Fibroblast of skin of abdomen (primary cell): ENCODE measurements at places on chromosomes 12 and 14.
A peak's percentile ranks its signal among the peaks of the same experiment; 100 is the strongest.

DNA sequence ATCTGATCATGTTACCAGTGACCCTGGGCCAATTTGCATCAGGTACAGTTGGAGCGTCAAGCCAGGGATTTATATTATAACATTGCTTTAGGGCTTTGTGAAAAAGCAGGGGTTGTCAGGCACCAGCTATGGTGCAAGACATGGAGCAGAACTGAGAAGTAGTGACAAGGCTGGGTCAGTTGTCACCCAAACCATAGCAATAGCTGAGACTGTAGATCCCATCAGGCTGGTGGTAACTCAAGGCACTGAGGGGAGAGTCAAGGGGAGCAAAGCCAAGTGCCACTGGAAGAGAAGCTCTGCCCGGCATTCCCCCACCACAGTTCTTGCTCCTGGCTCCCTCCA is 16.9 kb downstream of the BCL2L14 start:
- DNase-seq: no peak

GRCh38 chr12:20300457-20300856 is 67.9 kb upstream of the PDE3A start:
- no peak for DNase-seq

DNA sequence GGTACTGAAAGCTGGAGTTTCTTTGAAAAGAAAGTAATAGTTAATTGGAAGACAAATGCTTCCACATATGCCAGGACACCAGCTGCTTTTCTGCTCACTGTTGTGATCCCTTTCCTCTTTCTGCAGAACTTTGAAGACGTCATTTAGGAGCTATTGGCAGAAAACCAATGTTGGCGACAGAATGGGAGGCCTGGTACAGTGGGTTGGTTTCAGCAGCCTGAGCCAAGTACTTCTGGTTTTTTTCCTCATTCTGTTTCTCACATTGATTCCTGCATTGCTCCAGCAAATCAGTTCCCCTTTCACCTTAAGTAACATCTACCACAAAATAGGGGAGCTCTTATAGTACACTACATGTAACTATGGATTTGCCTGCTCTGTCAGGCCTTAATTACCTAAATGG is 96.9 kb downstream of the FIGNL2 start:
- DNase-seq: no peak

GRCh38 chr12:71162832-71163763 is 5.3 kb upstream of the TSPAN8 start:
- no peak for DNase-seq

DNA sequence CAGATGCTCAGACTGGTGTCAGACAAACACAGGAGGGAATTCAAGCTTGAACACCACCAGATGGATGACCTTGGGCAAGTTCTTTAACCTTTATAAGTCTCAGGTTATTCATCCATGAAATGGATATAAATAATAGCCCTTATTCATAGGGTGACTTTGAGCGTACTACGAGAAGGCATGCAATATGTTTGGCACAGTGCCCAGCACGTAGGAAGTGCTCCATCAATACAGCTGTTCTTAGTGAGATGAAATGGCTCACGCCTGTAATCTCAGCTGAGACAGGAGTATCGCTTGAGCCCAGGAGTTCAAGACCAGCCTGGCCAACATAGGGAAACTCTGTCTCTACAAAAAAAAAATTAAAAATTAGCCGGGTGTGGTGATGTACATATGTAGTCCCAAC is 84.8 kb upstream of the FICD start:
- peak; percentile 27 for DNase-seq

- no peak for DNase-seq
Measured at GRCh38 chr12:29163146-29163545, 14.1 kb downstream of the FAR2 start.

- DNase-seq: peak; percentile 68
Measured at GRCh38 chr12:53221203-53222080, 10.6 kb downstream of the RARG start.

DNA sequence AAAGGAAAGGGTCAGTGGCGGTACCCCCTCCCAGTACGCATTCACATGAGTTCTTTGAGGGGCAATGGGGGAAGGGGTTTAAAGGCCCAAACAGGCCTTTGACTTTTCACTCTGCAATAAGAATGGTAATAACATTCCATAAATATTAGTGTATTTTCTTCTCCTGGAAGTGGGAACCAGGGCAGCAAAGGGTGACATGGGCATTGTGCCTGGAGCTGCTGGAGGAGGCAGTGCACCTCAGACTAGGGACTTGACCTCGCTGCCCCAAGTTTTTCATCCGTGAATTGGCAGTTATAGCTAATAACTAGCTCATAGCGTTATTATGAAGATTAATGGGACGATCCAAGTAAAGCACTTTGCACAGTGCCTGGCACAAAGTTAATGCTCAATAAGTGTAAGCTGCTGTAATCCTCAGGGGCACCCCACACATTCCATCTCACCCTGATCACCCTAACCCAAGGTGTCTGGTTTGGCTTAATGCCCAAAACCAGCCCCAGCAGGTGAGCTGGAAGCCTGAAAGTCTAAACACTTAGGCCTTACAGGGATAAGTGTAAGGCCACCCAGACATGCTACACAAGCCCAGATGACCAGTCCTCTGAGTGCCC is 2.8 kb upstream of the KCNH3 start:
- DNase-seq: no peak

GRCh38 chr12:124273630-124274029 is 21.3 kb upstream of the RFLNA start:
- peak; percentile 49 for DNase-seq

- peak; percentile 34 for DNase-seq
Measured at GRCh38 chr14:35818346-35819115, 7.6 kb upstream of the BRMS1L start.

DNA sequence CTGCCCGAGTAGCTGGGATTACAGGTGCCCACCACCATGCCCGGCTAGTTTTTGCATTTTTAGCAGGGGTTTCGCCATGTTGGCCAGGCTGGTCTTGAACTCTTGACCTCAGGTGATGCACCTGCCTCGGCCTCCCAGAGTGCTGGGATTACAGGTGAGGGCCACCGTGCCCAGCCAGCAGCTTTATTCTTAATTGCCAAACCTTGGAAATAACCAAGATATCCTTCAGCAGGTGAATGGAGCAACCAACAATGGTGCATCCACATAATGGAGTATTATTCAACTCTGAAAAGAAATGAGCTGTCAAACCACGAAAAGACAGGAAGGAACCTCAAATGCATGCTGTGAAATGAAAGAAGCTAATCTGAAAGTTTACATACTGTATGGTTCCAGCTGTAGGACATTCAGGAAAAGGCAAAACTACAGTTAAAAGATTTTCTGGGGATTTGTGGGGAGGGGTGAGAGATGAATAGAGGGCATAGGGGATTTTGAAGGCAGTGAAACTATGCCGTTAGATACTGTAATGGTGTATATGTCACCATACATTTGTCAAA is 118.8 kb upstream of the CCND2 start:
- DNase-seq: no peak

DNA sequence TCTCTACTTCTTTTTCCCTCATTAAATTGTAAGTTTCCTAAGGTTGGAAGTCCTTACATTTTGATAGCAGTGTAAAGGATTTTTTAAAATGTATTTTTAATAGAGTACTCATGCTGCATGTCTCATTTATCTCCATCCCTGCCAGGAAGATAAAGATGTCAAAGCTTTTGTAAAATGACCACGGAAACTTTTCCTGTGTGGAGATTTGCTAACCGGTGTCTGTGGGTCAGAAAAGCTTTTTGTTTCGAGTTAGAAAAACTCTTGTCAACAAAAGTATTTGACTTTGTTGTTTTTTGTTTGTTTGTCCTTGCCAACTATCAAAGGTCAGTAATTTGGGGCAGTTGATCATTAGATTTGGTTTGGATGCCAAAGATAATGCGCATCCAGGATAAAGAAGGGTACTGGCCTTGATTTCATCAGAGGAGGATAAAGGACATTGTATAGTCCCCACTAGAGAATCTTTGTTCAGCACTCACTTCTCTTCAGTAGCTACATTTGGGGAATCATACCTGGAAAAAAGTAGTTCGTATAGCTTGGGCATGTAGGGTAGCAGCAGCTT is 156.8 kb upstream of the HIF1A start:
- no peak for DNase-seq

GRCh38 chr12:123931686-123932321 is 40.8 kb downstream of the CCDC92 start:
- DNase-seq: no peak

DNA sequence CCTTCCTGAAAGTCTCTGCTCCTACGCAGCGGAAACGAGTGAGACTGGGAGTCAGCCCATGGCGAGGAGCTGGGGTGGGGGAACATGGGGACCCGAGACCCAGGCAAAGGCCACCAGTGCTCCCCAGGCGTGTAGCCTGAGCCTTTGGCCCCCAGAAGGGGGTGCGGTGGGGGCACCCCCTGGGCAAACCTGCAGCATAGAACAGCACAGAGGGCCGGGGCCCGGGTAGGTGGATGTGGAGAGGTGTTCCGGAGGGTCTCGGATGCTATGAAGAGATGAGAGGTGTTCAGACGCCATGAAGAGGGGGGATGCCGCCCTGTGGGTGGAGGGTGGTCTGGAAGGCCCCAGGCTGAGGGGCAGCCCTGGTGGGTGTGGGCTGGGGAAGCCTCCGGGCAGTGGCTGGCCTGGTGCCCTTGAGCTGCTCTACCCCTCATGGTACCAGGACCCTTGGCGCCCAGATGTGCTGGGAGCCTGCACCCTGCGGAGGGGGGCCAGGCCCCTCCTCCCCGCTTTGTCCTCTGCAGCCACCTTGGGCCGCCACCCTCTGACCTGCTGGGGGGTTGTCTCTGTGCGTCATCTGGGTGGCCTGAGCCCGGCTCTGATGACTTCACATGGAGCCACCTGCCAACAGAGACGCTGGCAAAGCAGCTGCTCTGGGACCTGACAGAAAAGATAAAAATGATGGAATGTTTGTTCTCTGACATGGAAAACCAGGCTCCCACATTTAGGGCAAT is 83.4 kb downstream of the KIF26A start:
- no peak for DNase-seq

DNA sequence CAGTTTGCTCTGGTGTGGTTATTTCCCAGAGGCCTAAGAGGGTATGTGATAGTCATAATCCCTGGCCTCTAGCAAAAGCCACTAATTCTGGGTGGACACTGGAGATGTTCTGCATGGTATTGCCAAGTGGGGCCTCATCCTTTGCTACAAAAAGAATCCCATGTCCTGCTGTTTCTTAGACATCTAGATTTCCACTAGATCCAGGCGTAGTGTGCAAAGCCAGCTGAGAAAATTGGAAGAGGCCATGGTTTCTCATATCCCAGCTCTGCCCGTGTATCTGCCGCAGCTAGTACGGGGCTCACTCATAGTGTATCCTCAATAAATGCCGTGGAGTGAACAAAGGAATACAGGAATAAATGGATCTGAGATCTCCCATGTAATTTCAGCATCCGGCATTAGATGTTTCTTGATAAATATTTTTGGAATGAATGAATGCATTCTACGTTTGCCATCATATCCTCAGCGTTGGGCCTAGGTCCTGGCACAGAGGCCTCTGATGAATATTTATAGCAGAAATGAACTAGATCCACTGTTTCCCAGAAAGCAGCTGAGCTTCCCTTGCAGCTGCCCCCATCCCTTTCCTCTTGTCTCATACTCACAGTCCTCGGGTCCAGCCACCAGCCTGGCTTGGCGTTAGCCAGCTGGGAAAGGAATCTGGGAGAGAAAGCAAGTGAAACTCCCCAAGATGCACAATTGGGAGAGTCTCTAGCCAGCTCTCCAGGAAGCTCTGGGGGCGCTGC is 76.3 kb upstream of the NOS1 start:
- no peak for DNase-seq
